ENCODE measurements at places on chromosomes 12 and 14. TPM values are rescaled to one million over a fixed set of nuclear protein-coding genes. Genes with fewer than 3 reads are reported as not detected.
A peak's percentile ranks its signal among the peaks of the same experiment; 100 is the strongest.

The SLC17A8 gene
- not detected for total RNA-seq

The SLC25A21 gene
- 1.9 TPM for total RNA-seq

The GOLGA5 gene
- 52.6 TPM for total RNA-seq

The SAMD15 gene
- total RNA-seq, result 1.7 TPM

The ARL6IP4 gene
- total RNA-seq, result 192 TPM

The KCNH3 gene
- total RNA-seq, result 11.9 TPM

The SOX5 gene
- not detected for total RNA-seq

The KRT71 gene
- not detected for total RNA-seq

The FGF6 gene
- total RNA-seq, result not detected

The OASL gene
- 1.2 TPM for total RNA-seq

The DCN gene
- total RNA-seq, result 356 TPM

The ADGRD1 gene
- total RNA-seq, result 0.05 TPM

The BTG1 gene
- 56.2 TPM for total RNA-seq

The KRT73 gene
- not detected for total RNA-seq

The PROX2 gene
- not detected for total RNA-seq

GRCh38 chr14:49702725-49703124, 9.8 kb downstream of the KLHDC1 start:
- DNase-seq, result peak; percentile 51

DNA sequence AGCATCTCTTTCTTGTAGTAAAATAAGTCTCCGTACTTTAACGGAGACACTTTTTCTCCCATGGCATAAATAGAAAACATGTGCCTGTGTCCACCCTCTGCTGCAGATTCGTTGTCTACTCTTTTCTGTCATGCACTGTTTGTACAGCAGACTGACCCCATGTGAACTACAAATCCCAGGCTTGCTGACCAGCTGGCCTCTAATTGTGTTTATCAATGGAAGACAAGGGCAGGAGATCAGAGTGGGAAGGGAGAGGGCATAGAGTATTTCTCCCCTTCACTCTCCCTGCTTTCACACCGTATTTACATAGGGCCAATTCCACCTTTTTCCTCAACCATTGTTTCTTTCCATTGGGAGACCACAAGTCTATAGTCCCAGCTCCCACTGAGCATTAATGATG, 31.0 kb upstream of the TMTC2 start:
- no peak for DNase-seq

GRCh38 chr12:123043536-123044001, 63.1 kb downstream of the ARL6IP4 start:
- peak; percentile 93 for DNase-seq

DNA sequence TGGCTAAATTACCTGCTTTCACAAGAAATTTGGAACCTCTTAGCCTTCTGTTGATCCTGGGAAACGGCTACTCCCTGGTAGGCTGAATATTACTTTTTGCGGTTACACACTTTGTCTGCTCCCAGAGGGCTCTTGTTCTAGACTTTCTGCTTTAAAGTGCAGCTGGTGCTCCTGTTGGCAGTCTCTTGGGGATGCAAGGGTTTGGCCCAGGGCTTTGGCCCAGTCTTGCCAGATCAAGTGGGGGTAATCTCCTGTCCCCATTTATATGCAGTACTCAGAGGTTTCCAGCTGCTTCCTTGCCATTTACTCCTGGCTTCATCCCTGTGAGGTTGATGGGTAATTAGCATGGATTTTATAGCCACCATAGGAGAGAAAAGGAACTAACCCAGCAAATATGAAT, 558.2 kb upstream of the MIS18BP1 start:
- peak; percentile 54 for DNase-seq

GRCh38 chr12:100567945-100568344, 5.5 kb upstream of the GAS2L3 start:
- no peak for DNase-seq

- no peak for DNase-seq
Measured at GRCh38 chr14:104237651-104238423, 99.5 kb downstream of the KIF26A start.

DNA sequence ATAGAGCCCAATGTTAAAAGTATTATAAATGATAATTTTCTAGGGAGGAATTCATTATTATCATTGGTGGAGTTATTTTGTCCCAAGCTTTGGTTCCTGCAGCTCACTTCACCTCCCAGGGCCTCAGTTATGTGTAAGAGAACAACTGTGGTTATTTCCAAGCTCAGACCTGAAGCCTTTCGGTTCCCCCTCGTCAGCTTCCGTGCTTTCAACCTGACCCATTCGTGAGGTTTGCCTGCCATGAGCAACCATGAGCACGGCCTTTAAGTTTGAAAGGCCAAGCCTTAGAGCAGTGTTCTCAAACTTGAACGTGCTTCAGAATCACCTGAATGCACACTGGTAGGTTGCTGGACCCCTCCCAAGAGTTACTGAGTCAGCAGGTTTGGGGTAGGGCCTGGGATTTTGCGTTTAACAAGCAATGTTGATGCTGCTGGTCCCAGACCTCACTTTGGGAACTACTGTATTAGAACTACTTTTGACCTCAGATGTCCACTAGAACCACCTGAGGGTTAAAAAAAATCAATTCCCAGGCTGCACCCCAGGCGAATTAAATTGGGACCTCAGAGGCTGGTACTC, 133.0 kb upstream of the PRMT8 start:
- no peak for DNase-seq

- DNase-seq, result no peak
Measured at GRCh38 chr12:117472983-117473382, 111.6 kb upstream of the NOS1 start.

DNA sequence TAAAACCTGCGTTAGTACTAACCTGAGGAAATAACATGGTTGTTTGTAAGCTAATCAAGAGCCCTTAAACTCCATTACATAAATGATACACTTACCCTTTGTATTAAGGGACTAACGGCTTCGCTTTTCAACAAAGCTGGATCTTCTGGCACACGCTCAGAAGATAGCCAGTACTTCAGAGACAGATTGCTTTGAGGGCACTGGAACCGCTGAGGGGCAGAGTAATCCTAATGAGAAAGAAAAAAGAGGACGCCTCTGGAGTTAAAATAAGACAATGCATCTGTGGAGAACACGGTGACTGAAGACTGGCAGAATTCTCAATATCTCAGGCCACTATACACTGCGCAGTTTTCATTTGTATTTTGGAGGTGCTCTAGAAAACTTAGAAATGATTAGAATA, 1.5 kb upstream of the KTN1 start:
- DNase-seq, result peak; percentile 61

- peak; percentile 74 for DNase-seq
Measured at GRCh38 chr14:81478446-81478845, 55.2 kb downstream of the SEL1L start.

GRCh38 chr12:50589650-50590435, 85.1 kb downstream of the DIP2B start:
- peak; percentile 49 for DNase-seq

- DNase-seq, result no peak
Measured at GRCh38 chr14:99872786-99873440, 79.7 kb downstream of the EML1 start.

- no peak for DNase-seq
Measured at GRCh38 chr12:22048351-22049041, 2.5 kb downstream of the CMAS start.

GRCh38 chr12:54522243-54522642, 24.7 kb downstream of the NCKAP1L start:
- no peak for DNase-seq

- DNase-seq, result peak; percentile 23
Measured at GRCh38 chr12:116990971-116991966, 80.5 kb downstream of the FBXW8 start.

DNA sequence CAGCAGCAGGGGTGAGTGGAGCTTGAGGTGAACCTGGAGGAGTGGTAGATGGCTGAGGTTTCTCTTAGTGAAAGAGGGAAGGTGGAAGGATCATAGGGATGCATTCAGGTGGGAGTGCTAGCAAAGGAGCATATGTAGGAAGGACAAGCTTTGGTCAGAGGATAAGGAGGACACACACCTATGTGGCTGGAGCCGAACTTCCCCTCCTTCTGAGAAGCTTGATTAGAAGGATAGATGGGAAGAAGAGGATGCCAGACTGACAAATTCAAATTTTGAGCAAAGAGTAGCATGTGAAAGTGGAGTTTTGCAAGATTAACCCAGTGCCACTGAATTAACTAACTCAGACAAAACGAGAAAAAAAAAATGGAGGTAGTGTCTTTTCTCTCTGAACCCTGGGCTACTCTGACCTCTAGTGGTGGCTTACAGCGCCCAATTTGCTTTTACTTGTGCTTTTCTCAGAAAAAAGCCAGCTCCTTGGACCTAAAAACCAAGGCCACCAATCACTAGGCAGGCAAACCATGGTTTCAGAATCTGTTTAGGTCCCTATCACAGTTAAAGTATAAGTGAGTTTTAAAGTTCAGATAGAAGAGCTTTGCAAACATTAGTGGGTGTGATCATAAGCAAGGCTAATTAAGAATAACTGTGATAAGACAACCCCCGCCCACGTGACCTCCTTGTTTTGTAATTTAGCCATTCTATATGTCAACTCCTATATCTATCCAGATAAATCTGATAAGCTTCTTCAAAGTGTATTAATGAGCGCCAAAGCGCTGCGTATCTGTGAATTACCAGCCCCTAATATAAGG, 15.5 kb downstream of the EMP1 start:
- DNase-seq, result peak; percentile 81

DNA sequence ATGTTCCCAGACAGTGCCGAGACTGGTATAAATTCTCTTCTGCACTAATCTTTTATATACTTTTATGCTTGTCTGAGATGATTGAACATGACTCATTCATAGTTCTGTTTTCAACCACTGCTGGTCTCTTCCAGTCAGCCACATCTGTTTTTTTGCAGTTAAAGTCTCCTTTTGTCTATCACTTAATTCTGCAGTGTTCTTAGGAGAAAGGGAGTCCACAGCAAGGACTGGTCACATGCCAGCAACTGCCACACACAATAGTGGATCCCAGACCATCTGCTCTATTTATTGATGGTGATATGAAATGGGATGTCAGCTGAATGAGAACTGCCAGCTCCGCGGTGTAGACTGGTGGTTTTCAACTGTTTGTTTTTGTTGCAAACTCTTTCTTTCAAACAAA, 379.8 kb downstream of the MED13L start:
- peak; percentile 3 for DNase-seq

GRCh38 chr14:56797003-56797568, 13.2 kb downstream of the OTX2 start:
- no peak for DNase-seq

DNA sequence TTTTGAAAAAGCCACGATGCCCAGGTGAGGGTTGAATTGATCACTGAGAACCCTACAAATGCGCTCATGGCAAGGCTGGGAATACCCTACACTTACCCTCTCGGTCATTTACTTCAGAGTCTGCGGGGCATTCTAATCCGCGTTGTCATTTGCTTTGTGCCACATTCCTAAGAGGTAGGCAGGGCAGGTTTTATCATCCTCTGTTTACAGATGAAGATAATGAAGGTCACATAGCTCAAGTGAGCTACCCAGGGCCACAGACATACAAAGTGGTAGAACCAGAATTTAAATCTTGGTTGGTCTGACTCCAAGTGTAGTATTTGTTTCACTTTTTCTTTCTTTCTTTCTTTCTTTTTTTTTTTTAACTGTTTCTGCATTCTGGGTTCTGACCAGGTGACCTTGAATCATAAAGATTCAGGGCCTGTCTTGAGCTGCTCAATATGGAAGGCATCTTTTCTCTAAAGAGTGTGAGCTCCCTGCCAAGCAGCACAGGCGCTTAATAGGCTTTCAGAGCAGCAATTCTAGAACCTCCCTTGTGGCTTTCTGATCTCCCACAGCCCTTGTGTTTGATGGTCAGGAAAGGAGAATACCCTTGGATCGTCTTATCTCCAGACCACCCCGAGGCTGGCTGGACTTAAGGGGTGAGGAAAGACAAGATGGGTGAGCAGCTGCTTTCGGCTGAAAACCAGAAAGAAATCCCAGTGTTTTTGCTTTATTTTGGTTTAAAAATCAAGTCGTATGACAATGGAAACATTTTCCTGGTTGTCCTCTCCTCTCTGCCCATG, 662 bp upstream of the BATF start:
- DNase-seq, result no peak

DNA sequence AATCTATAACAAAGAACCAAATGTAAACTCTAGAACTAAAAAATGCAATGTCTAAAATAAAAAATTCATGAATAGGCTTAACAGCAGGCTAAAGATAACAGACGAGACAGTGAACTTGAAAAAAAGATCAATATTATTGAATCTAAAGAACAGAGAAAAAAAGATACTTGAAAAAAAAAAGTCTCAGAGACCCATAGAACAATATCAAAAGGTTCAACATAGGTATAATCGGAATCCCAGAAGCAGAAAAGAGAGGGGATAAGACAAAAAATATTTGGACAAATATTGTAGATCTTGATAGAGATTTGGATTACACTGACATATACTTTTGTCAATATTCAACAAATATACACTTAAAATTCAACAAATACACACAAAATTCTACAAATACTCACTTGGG, 56.6 kb downstream of the TC2N start:
- no peak for DNase-seq

GRCh38 chr14:69262516-69262915, 2.6 kb downstream of the GALNT16 start:
- no peak for DNase-seq

- DNase-seq, result no peak
Measured at GRCh38 chr12:112597986-112598385, 179.2 kb downstream of the PTPN11 start.

GRCh38 chr14:95359994-95360826, 40.5 kb upstream of the CLMN start:
- DNase-seq, result no peak

GRCh38 chr14:68487805-68488590, 304.9 kb downstream of the ZFP36L1 start:
- DNase-seq, result no peak

DNA sequence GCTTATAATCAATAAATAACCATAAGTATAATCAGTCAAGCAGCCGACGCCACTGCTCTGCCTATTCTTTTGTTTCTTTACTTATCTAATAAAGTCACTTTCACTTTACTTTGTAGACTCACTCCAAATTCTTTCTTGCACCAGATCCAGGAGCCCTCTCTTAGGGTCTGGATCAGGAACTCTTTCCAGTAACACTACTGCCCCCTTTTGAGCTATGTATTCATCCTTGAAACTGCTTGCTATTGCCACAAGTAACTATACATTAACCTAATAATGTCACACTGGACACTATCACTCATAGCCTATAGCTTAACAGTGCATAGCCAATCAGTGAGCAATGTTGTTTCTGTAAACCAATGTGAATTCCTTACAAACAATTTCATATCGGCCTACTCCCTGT, 2.8 kb upstream of the NID2 start:
- no peak for DNase-seq

DNA sequence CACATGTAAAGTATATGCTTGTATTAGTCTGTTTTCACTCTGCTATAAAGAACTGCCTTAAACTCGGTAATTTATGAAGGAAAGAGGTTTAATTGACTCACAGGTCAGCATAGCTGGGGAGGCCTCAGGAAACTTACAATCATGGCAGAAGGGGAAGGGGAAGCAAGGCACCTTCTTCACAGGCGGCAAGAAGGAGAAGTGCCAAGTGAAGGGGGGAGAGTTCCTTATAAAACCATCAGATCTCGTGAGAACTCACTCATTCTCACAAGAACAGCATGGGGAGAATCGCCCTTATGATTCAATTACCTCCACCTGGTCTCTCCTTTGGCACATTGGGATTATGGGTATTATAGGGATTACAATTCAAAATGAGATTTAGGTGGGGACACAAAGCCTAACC, 229.5 kb upstream of the PLXNC1 start:
- no peak for DNase-seq
